Activated CD4-positive, alpha-beta T cell treated with anti-CD3 and anti-CD28 coated beads, Interleukin-2, amount 10 ng/mL, durations not matched to agents 7 days and 5 days (primary cell): ENCODE measurements at places on chromosomes 12 and 14. TPM values are rescaled to one million over a fixed set of nuclear protein-coding genes. Genes with fewer than 3 reads are reported as not detected.

The FOXM1 gene
- 119 TPM for total RNA-seq

- no peaks in the 10 kb centered on the region for H3K27me3 ChIP-seq
- no peak overlapping the region for H3K4me3 ChIP-seq
- no peaks in the 10 kb centered on the region for H3K4me1 ChIP-seq
- DNase-seq: no peak
- H3K27ac ChIP-seq: no peak overlapping the region
These were observed 149.1 kb downstream of the KIF26A start for GRCh38 chr14:104287301-104288009.

DNA sequence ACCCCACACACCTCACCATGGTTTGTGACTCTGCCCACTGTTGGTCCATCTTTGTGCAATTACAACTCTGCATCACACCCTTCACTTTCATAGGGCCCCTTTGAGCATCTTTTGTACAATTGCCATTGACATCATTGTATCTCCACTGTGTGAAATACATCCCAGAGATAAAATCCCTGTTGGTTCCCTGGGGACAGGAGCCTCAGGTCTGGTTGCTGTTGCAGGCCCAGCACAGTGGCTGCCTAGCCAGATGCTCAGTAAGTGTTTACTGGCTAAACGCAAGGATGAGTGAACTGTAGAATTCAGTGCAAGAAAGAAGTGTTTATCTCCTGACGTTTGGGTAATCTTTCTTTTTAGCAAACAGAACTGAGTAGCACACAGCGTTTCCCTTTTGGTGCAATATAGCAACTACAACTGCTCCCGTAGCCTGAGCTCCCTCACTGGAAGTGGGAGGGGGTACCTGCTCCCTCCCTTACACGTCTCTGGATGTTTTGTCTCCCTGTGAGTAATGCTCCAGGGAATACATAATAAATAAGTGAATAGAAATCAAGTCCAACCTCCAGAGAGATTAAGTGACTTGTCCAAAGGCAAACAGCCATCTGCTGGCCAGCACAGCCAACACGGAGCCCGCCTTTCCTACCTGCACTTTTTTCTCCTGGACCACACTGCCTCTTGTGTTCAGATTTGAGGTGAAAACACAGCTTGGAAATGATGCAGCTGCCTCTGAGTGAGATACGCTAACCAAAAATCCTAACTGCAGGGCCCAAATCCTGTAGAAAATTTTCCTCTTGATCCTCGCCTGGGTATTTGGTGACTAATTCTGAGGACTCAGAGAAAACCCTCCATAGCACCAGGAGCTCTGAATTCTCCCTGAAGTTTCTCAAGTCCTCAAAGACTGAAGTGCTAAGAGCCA lies 27.4 kb downstream of the GALNT16 start:
- H3K4me3 ChIP-seq: no peak overlapping the region
- no peaks in the 10 kb centered on the region for H3K36me3 ChIP-seq
- H3K27ac ChIP-seq: no peak overlapping the region
- no peaks in the 10 kb centered on the region for H3K27me3 ChIP-seq

DNA sequence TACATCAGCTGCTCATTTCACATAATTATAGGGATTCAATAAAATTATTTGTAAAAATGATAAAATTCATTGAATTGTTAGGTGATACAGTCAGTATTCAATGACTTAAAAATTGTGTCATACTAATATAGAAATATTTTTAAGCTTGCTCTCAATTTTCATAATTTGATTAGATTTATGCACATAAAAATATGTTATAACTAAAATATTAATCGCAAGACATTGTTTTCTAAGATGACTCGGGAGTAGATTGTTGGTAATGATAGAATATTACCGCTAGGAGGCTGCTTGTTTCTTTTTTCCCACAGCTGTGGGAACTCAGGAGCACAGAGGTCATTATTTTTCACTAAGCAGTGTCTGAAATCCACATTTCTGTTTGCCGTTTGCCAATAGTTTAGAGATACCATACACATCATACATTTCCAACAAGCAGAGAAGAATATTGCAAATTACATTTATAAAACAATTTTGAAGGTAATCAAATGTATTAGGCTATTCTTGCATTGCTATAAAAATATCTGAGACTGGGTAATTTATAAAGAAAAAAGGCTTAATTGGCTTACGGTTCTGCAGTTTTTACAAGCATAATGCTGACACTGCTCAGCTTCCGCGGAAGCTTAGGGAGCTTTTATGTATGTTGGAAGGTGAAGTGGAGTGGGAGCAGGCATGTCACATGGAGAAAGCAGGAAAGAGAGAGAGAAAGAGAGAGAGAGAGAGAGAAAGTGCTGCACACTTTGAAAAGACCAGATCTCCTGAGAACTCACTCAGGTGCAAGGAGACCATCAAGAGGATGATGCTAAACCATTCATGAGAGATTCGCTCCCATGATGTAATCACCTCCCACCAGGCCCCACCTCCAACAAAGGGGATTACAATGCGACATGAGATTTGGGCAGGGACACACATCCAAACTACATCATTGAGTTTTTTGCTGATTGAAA lies 9.2 kb downstream of the CD69 start:
- H3K36me3 ChIP-seq: peaks cover 42% of the 10 kb centered on the region
- DNase-seq: peak; percentile 34
- no peaks in the 10 kb centered on the region for H3K27me3 ChIP-seq
- H3K4me3 ChIP-seq: peak overlapping the region; percentile 52

GRCh38 chr14:90354551-90355298 lies 23.0 kb upstream of the NRDE2 start:
- no peak for DNase-seq
- no peaks in the 10 kb centered on the region for H3K4me1 ChIP-seq
- H3K4me3 ChIP-seq: no peak overlapping the region
- peaks cover 11% of the 10 kb centered on the region for H3K27me3 ChIP-seq
- no peak overlapping the region for H3K27ac ChIP-seq
